ENCODE measurements at places on chromosomes 1 and 21.

DNA sequence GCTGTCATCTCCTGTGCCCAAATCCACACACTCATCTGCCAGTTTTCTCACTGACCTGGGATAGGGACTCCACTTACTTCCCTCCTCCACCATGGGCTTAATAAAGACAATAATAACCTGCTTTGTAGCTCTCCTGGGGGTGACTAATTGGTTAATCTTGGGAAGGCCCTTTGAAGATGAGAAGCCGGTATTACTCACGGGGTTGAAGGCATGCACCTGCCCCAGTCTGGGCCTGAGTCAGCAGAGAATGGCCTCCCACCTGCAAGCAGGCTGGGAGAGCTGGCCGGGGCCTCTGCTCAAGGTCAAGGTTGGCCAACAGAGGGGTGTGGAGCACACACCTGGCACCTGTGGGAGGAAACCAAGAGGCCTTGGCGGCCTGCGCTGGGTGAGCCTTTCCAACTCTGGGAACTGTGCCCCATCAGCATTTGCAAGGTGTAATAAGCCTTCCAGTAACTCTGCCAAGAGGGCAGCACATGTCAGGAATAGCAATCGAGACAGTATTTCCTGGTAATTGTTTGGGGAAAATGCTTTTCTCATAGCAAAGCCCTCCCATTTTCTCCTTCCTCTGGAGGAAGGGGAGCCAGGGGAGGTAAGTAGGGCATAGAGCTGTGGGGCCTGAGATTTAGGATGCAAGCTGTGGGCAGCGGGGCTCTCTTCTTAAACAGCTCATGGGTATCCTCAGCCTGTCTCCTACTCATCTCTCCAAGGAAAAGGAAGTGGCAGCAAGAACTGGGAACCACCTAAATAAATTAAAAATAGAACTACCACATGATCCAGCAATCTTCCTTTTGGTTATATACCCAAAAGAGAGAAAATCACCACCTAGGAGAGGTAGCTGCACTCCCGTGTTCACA lies 49.0 kb downstream of the TOMM20 start:
- DNase-seq, result no peak

DNA sequence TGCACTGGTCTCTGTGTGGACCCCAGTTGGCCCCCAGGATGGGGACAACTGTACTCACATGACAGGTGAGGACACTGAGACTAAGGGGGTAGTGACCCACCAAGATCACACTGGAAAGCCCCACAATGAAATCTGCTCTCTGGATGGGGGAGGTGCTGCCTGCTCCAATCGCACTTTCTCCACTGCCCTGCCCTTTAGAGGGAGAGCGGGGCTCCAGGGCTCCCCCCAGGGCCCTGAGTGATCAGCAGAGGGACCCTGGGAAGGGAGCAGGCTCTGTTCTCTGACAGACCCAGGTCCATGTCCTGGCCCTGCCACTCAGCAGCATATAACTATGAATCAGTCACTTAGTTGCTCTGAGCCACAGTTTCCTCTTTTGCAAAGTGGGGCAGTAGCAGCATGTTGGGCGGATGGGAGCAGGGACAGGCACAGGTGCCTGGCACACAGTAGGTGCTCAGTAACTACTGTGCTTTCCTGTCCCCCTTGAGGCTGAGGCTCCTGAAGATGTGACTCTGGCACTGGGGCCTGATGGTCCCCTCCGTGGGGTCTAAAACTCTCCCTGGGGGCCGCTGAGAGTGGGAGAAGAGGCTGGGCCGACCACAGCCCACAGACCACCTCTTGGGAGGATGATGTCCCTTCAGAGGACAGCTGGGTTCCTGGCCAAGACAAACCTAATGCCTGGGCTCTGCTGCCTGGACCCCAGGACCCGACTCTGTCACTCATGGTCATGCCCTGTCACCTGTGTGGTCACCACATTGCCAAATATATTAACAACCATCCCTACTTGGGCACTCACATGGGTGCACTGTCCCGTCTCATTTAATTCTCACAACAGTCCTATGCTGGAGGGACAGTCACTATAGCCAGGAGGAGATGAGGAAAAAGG lies 222.7 kb downstream of the PTPRU start:
- DNase-seq, result no peak

DNA sequence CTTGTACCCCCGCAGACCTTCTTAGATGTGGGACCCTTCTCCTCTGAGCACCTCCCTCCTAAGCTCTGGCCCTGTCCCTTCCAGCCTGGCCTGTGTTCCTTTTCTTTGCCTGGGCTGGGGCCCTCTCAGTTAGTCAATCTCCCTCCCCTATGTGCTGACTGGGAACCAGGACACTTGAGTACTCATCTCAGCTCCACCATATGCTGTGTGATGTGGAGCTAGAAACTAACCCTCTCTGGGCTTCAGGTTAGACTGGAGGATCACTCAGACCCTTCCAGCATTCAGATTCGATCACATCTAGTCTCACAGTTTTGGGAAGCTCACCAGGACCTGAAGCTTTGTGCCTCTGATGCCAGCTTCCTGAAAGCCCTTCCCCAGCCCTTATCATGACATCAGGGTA lies 40.6 kb downstream of the TRIM62 start:
- no peak for DNase-seq

- no peak for DNase-seq
Observed at GRCh38 chr1:84480650-84481049, 1.6 kb downstream of the RPF1 start.

GRCh38 chr21:42463861-42464515 lies 32.0 kb downstream of the RSPH1 start:
- peak; percentile 43 for DNase-seq

- no peak for DNase-seq
Observed at GRCh38 chr1:67564193-67564592, 120.8 kb upstream of the GADD45A start.

DNA sequence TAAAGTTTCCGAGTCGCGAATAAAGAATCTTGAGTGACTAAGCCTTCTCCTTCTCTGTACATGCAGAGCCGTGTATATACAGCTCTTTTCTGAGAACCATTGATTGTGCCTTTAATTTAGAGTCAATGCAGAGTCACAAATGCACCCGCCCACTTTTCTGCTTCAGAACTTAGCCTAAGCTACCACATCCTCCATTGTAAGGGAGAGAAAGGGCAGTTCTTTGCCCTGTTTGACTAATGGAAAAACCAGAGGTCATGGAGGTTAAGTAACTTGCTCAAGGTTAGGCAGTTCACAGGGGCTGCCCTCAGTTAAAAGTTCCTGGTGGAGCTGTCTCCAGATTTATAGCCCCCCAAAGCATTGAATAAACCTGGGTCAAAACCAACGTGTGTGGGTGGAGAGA lies 139.6 kb downstream of the TOMM20 start:
- no peak for DNase-seq

DNA sequence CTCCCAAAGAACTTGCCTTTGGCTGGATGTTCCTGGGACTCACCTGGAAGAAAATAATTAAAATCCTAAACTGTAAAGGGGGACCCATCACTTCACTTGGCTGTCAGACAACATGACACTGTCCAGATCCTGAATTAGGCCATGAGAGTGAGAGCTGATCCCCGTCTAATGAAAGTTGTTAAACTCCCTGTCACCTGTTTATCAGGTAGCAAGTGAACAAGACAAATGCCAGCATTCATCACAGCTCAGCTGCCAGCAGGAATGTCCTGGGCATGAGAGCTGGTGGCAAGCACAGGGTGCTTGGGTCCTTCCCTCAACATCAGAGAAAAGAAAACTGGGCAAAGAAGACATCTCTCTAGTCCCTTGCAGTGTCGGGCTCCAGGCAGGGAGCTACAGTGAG lies 23.8 kb downstream of the PMVK start:
- DNase-seq, result no peak

GRCh38 chr1:226782845-226783601 lies 43.9 kb upstream of the ITPKB start:
- no peak for DNase-seq

GRCh38 chr1:109928591-109929111 lies 18.0 kb downstream of the CSF1 start:
- no peak for DNase-seq

All from activated CD4-positive, alpha-beta T cell treated with anti-CD3 and anti-CD28 coated beads for 1 hour (primary cell).